Daoy (cell line): ENCODE measurements at places on chromosomes 2 and 18. TPM values are rescaled to one million over a fixed set of nuclear protein-coding genes. Genes with fewer than 3 reads are reported as not detected.
A peak's percentile ranks its signal among the peaks of the same experiment; 100 is the strongest.

The LRATD1 gene
- not detected in 2 replicates for total RNA-seq

The PSMD1 gene
- total RNA-seq, result 180 and 196 TPM in 2 replicates

The PPP4R1 gene
- 31.0 and 43.8 TPM in 2 replicates for total RNA-seq

DNA sequence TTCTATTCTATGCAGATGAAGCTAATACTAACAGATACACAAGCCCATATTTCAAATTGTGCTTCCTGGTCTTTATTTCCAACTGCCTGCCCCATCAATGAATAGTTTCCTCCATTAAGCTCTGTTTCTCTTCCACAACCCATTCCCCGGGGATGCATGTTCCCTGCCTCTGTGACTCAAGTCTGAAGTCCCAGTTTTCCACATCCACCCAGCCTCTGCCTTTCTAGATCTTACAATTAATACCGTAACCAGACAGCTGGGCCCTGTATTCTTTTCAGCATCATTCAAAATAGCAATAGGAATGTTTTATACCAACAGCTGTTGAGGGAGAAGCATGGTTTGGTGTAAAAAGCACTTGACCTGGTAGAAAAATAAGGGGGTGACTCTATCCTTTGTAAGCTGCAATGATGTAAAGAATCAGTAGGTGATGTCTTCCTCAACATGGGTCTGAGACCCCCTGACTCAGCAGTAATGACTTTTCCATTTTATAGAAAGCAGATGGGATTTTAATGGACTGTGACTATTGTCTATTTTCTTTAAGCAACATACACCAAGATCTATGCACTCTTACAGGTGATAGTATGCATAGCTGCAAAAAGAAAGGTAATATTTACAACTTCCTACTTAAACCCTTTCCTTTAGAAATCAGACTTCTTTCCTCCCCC, 46.1 kb upstream of the DAPL1 start:
- DNase-seq, result no peak

The MERTK gene
- total RNA-seq, result 0.57 and 10.2 TPM in 2 replicates

The POTEI gene
- 0.06 and 0.40 TPM in 2 replicates for total RNA-seq

GRCh38 chr18:7152440-7152839, 34.8 kb upstream of the LAMA1 start:
- DNase-seq, result no peak

- no peak for DNase-seq
These were observed 20.3 kb downstream of the MTERF4 start for GRCh38 chr2:241081643-241082340.

DNA sequence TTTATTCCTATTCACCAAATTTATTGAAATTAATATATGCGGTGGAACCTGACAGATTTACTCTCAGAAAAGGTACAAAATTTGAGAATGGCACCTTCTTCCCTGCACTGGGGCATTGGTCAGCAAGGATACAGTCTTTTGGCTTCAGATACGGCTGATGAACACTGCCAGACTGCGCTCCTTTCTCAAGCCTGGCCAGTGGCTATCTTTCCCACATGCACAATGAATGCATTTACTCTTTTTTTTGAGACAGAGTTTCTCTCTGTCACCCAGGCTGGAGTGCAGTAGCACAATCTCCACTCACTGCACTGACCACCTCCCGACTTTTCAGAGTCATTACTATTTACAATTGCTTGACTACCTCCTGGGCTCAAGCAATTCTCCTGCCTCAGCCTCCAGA, 61.6 kb downstream of the MOB4 start:
- DNase-seq, result no peak

GRCh38 chr2:239473211-239473805, 72.5 kb upstream of the HDAC4 start:
- DNase-seq, result no peak

GRCh38 chr2:174561283-174561971, 36.2 kb downstream of the WIPF1 start:
- no peak for DNase-seq

The ACTR2 gene
- 60.8 and 75.9 TPM in 2 replicates for total RNA-seq

The ANKRD36 gene
- 7.9 and 18.4 TPM in 2 replicates for total RNA-seq

The GORASP2 gene
- total RNA-seq, result 34.2 and 43.3 TPM in 2 replicates

GRCh38 chr2:64846177-64846576, 143.0 kb upstream of the SLC1A4 start:
- no peak for DNase-seq

DNA sequence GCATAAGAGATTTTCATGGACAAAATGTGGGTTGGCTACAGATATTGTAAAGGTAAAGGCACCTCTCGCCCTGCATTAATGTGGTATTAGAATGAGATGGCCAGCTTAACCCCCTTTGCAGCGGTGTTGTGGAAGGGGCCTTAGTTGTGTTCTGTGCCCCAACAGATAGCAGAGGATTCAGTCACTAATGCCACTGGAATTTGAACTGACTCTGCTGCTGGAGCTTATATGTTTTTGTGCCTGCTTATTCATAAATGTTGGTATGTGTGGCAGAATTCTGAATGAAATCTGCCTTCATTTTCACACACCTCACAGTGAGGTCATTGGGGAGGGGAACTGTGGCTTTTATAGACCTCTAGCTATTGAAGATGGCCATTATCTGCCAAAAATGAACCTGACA, 90.7 kb upstream of the ITGA6 start:
- no peak for DNase-seq

DNA sequence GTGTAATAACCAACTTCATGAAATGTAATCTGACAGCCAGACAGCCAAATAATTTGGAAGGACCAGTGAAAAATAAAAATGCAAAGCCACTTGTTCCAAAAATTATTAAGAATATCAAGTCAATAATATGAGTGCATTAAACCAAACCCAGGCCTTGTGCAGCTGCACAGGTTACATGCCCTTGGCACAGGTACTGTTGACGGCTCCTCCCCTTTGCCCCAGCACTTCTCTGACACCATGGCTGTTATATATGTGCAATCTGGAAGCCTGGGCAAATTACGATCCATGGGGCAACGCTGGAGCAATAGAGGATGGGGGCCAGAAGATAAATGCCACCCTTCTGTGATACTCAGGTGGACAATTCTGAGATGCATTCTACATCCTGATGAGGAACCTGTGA, 68.9 kb downstream of the METTL4 start:
- no peak for DNase-seq

DNA sequence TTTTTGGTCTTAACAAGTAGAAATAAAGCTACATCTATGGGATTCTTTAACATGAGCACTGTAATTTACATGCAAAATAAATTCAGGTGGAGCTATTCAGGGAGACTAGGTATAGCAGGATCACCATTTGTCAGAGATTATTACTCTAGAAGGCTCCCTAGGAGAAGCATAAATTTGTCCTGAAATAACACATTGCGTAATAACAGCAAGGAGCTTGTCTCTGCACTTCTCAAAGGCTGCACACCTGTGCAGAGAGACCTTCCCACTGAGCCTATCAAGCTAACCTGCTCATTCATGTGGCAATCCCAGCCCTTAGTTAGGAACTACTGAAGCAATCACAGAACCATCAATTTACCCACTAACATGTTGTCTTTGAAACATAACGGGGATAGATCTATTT, 437.4 kb upstream of the MC4R start:
- no peak for DNase-seq

- DNase-seq, result no peak
These were observed 77.1 kb upstream of the COL3A1 start for GRCh38 chr2:188897096-188897495.

The LRP1B gene
- not detected in 2 replicates for total RNA-seq

The C2orf80 gene
- not detected in 2 replicates for total RNA-seq

- DNase-seq, result peak; percentile 42
These were observed 71.0 kb upstream of the DAPL1 start for GRCh38 chr2:158723921-158724802.

DNA sequence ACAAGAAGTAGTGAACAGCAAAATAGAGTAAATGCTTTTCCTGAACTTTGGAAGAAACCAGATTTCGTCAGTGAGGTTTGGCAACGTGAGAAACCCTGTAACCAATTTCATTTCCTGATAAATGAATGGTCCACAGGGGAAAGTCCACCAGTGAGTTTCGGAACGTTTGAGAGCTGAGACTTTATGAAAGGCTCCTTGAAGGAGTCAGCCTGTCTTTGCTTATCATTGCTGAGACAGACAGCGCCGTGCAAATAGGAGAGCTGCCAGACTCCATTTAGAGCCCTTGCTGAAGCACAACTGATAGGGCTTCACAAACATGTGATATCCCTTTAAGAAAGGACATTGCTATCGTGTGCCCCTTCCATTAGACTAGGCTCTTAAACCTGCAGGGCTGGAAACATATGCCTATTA, 121.8 kb upstream of the SMAD7 start:
- no peak for DNase-seq

GRCh38 chr2:184558713-184559464, 39.4 kb upstream of the ZNF804A start:
- no peak for DNase-seq

- DNase-seq, result peak; percentile 89
These were observed 100.7 kb upstream of the MCFD2 start for GRCh38 chr2:47016172-47016913.

DNA sequence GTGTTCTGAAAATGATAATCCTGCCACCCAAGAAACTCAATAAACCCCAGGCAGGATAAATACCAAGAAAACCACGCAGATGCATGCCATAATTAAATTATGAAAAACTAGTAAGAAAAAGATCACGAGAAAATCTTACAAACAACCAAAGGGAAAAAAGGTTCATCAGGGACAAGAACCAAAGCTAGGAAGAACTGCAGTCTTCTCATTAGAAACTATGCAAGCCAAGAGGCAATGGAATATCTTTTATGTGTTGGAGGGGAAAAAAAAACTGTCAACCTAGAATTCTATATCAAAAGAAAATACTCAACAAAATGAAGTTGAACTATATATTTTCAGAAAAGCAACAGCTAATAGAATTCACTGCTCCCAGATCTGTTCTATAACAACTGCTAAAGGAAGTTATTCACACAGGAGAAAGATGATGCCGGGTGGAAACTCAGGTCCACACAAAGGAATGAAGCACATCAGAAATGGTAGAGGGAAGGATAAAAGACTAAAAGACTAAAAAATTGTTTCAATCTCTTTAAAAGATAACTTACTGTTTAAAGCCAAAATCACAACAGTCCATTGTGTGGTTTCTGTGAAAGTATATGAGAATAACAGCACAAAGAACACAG, 55.0 kb downstream of the NDUFA10 start:
- DNase-seq, result no peak

- no peak for DNase-seq
These were observed 99.1 kb downstream of the PRPF40A start for GRCh38 chr2:152618193-152618564.

The SPRED2 gene
- 5.4 and 6.9 TPM in 2 replicates for total RNA-seq

The LBX2 gene
- 0.97 and 1.7 TPM in 2 replicates for total RNA-seq

DNA sequence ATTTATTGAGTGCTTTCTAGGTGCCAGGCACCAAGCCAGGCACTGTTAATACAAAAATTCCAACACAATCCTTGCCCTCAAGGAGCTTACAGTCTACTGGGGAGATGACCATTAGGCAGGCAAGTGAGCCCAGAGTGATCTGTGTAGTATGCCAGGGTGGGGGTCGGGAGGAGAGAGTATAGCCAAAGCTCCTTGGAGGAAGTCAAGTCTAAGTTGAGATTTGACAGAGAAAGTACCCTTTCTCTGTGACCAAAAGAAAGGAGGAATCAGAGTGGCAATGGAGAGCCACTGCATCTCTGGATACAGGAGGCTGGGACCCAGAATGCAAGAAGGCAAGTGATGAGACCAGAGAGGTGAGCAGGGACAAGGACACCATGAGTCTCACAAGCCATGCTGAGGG, 7.5 kb downstream of the ANKRD53 start:
- no peak for DNase-seq

GRCh38 chr2:226887940-226888339, 52.1 kb downstream of the RHBDD1 start:
- peak; percentile 43 for DNase-seq

The SLC5A7 gene
- not detected in 2 replicates for total RNA-seq

The RGPD8 gene
- 1.2 and 1.9 TPM in 2 replicates for total RNA-seq

The ANO7 gene
- 0.69 TPM in 1 of 2 replicates, not detected in the other for total RNA-seq

The CRACDL gene
- total RNA-seq, result 0.33 and 1.3 TPM in 2 replicates

DNA sequence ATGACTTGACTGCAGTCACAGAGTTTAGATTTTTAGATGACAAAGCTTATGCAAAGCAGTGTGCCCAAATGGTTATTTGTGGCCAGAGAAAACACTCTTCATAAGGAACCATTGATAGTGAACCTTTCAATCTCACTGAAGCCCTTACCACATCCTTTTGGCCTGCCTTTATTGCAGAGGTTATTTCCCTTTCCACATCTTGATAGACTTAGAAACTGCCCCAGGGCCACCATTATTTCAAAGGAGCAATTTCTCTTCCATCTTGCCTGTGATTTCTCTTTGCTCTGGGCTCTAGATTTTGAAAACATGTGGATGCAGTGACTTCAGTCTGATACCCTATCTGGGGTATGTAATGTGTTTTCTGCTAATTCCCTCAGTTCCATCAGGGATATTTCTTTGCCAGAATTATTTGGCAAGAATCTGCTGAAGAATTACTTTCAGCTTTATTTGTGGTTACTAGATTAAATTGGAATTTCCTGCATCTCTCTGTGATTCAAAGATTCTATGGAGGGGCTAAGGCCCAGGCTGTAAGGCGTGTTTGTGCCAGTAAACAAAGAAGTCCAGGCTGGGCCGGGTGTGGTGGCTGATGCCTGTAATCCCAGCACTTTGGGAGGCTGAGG, 51.0 kb downstream of the MOGAT1 start:
- no peak for DNase-seq

- DNase-seq, result no peak
These were observed 541.2 kb downstream of the NUP35 start for GRCh38 chr2:183665425-183665824.

The VSNL1 gene
- total RNA-seq, result 0.09 and 2.1 TPM in 2 replicates
